ENCODE measurements at places on chromosomes 2 and 18. TPM values are rescaled to one million over a fixed set of nuclear protein-coding genes. Genes with fewer than 3 reads are reported as not detected.

DNA sequence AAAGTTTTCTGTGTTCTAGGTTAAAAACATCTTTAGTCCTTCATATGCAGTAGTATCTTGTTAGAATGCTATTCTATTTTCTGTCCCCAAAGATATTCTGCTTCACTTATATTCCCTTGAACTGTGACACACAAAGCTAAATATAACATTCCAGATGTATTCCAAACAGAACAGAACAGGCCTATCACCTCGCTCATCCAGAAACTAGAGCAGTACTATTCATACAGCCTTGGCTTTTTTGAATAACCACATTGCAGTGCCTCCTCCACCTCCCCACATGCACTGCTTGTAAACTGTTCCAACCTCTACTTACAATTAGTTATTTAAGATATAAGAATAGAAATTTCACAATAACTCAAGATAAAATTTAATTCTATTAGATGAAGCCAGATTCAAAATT is 196.8 kb downstream of the EXOC6B start:
- DNase-seq, result no peak

GALNT5 gene
- polyA plus RNA-seq, result 51.5 TPM

DNA sequence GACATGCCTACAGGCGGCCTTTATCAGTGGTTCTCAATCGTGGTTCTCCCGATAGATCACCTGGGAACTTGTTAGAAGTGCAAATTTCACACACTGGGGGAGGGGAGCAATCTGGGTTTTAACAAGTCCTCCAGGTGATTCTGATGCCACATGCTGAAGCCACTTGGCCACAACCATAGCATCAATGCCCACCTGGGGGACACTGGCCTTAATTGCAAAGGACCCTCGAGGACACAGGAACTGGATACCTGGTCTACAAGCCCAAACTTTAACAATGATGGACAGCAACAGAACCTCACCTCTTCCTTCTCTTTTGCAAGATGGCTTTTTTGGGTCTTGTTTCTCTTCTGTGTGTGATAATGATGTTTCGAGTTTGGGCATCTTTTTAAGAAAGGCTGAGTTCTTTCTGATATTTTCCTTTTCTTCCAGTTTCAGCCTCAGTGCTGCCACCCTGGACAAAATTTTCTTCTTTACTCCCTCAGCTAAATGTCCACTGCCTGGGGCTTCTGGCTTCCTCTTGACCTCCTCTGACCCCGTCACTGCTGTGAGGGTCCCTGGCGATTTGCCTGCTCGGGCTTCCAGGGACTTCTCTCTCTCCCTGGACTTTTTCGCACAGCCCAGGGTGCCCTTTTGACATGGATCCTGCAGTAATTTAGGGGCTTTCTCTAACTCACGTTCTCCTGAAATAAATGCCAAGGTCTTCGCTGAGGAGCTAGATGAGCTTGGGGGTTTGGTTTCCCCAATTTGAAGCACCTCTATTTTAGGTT is 94.2 kb downstream of the ALPK2 start:
- DNase-seq, result no peak

DNA sequence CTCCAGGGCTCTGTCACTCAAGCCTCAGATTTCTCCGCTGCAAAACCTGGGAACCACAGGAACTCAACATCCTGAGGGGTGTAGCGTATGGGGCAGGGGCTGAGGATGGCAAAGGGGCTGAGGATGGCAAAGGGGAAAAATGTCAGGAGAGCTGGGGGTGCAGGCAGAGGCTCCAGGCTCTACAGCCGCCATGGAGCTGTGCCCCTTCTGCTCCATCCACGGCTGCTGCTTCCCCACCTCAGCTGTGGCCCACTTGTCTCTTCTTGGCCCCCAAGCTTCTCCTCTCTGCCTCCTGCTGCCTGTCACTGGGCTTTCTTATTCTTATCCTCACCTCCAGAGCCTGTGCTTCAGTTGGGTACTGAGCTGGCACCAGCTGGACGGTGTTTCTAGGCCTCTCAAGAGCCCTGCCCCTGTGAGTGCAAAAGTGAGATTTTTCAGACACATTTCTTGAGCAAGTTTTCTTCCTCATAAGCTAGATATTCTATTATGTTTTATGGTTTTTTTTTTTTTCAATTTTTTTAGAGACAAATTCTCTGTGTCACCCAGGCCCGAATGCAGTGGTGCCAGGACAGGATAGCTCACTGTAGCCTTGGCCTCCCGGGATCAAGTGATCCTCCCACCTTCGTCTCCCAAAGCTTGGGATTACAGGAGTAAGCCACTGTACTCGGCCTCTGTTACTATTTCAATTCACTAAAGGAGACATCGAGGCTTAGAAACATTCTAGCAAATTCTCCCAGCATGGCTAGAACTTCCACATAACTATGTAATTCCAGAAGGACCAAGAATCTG is 49.0 kb downstream of the MARCO start:
- no peak for DNase-seq

DNA sequence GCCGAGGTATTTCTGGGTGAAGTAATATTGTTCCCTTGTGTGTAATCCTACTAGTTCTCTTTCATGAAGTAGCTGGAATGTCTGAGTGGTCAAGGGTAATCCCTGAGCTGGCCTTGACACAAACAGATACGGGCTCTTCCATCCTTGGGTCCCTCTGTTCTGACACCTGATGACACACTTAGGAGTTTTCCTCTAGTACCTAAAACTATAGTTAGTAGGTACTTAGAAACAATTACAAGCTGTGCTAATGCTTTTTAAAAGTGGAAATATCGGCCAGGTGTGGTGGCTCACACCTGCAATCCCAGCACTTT is 59.2 kb upstream of the IL1R1 start:
- DNase-seq, result no peak

GRCh38 chr2:64932371-64933216 is 56.6 kb upstream of the SLC1A4 start:
- DNase-seq, result no peak

SYT4 gene
- not detected for polyA plus RNA-seq

TDRD15 gene
- not detected for polyA plus RNA-seq

- peak; percentile 82 for DNase-seq
Observed at GRCh38 chr2:235238537-235238936, 255.3 kb upstream of the AGAP1 start.

DNA sequence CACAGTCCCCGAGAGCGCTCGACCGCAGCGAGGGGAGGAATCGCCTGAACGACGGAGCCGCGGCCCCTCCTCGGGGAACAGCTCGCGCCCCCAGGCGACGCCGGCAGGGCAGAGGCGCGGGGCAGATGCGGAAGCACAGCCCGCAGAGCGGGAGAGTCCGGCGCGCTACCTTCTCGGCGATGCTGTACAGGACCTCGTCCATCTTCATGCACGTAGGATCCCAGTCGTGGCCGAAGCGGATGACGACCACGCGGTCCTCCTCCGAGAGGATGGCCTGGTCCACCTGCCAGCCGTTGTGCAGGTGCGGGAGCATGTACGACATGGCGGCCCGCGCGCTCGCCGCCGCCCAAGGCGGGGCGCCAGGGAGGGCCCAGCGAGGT is 302 bp downstream of the TXNL4A start:
- peak; percentile 58 for DNase-seq

ZAP70 gene
- polyA plus RNA-seq, result not detected

DNA sequence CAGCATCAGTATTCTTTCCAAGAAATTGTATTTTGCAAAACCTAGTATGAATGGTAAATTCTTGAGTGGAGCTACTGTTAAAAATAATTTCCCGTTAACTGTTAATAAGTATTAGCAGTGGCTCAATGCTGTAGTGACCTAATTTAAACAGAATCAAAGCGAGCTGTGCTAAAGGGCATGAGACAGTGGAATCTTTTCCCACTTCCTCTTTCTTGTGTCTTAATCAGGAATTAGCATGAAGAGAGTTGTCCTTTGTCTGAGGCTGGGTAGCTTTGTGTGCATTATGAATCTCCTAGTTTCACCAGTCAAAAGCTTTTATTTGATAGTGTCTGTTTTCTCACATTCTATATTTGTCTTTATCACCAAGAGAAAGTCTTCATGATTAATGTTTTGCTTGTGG is 298.8 kb upstream of the GCFC2 start:
- no peak for DNase-seq

MARCHF4 gene
- polyA plus RNA-seq, result 7.3 TPM

DNA sequence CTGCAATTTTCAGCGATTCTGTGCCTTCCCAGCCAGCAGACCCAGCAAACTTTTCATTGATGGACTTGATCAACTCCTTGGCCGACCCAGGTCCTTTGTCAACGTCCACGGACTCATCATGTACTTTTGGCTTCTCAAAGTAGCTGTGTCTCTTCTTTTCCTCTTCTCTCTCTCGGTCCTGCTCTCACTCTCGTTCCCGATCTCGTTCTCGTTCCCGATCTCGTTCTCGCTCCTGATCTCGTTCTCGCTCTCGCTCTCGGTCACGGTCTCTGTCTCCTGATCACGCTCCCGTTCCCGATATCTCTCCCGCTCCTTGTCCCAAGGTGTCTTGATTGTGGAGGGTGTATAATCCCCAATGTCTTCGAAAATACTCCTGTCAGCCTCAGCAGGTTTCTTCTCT is 219.5 kb upstream of the FANCL start:
- DNase-seq, result no peak

DNA sequence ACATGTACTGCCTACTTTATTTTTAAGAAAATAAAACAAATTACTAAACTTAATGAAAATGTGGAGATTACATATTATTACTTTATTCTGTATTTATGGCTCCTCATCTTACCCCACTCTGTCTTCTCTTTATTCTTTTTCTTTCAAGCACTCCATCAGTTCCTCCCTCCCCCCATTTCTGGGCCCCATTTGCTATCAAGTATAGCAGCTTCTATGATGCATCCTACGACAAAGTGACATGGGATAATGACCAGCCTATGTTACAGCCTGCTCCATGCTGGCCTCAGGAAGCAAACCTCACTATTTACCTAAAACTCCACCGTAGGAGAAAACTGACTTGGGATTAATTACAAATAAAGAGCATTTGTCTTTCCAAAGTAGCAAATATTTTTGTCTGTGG is 58.8 kb downstream of the RND3 start:
- no peak for DNase-seq

CPLX4 gene
- not detected for polyA plus RNA-seq

DNA sequence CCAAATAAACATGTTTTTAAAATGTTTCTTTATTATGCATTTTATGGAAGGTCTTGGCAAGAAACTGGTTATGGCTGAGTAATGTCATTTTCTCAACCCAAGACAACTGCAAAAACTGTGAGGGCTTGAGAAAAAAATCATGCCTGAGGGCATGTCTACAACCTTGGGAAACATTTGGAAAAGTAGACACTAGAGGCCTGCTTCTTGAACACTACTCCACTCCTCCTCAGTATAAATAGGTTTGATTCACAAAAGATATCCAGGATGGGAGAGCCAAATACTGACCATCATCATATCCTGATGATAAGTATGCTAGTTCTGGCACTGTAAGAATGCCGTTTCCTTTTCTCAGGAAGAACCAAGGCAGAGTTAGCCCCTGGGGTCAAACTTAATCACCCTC is 71.1 kb downstream of the OSR1 start:
- no peak for DNase-seq

OR6B2 gene
- not detected for polyA plus RNA-seq

DNA sequence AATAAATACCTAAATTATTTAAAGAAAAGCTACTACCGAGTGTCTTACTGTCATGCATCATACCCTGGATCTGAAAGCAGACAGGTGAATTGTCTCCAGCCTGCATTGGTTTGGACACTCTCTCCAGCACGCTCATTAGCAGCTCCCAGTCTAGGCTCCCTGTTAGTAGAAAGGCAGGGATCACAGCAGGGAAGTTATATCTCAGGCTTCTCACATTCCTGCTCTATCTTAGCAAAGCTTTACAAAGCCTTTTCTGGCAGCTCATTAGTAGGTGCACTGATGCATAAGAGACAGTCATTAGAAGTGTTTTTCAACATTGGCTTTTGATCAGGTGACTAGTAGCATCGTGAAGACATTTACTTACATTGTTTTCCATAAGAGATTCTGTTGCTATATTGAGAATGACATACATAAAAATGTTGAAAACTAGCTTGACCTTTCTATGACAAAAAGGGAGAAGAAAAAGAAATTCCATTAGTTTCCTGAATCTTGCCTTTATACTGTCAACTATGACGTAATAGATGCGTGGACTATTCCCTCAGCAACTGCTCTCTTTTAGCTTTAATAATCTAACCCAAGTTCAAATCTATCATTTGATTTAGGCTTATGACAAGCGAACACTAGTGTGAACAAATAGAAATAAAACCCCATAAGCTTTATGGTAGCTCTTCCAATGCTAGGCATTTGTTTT is 408.7 kb upstream of the KCNH7 start:
- no peak for DNase-seq

DNA sequence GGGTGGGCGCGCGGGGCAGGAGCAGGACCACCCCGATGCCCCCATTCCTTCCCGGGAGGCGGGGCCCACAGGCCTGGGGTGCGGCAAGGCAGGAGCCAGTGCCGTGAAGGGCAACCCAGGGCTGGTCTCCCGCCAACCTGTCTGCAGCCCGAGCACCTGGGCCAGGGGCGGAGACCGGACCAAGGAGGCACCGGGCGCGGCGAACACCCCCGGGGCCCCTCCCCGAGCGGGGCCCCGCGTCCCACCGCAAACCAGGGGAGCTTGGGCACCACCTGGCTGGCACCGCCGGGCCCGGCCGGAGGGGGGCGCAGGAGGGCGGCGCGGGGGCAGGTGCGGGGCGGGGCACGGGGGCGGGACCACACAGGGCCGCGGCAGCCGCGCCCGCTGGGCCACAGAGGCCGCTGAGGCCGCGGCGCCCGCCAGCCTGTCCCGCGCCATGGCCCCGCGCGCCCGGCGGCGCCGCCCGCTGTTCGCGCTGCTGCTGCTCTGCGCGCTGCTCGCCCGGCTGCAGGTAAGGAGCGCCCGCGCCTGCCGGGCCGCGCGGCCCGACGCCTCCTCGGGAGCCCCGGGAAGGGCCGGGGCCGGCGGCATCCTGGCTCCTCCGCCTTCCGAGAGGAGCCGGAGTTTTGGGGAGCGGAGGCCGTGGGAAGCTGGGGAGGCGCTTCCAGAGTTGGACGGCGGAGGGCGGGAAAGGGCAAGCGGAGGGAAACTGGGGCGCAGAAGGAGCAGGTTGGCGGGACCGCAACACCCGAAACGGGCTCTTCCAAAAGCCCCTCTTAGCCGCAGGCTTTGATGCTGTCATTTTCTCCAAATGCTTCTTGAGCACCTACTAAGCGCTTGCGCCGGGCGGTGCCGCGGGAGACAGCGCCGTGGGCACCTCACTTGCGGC is at the start of gene TNFRSF11A:
Gene TNFRSF11A (plus strand): TSS at position 394 of the 889 bp plus-strand sequence. CDS start 43 bp downstream, at position 437.
- DNase-seq, result no peak

VWC2L gene
- polyA plus RNA-seq, result not detected

DNA sequence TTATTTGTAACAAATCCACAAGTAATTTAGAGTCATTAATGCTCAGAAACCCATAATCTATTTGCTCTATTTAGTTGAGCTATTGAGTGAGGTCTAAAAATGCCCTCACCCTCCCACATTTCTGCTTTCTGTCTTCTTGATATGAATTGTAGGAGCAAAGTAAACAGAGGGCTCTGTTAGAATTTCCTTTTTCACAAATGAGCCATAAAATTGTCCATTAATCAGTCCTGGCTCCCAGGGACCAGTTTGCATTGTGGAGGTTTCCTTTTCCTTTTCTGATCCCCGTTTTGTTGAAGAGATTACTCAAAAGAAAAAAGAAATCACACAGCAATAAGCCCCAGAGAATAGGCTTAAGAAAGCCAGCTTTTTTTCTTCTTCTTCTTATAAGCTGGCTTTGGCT is 476.7 kb downstream of the EPHA4 start:
- peak; percentile 70 for DNase-seq

RTP5 gene
- polyA plus RNA-seq, result not detected

CRYGD gene
- not detected for polyA plus RNA-seq

- no peak for DNase-seq
Observed at GRCh38 chr2:201824212-201824611, 17.9 kb downstream of the CDK15 start.

- DNase-seq, result no peak
Observed at GRCh38 chr2:131044075-131044756, 49.0 kb downstream of the FAM168B start.

- no peak for DNase-seq
Observed at GRCh38 chr18:23609390-23610023, 23.2 kb upstream of the NPC1 start.

GRCh38 chr2:217970206-217970605 is 32.6 kb downstream of the TNS1 start:
- DNase-seq, result no peak
